Suppressor macrophage treated with lipopolysaccharide for 1 hour (primary cell): ENCODE measurements at places on chromosomes 13 and 19.
A peak's percentile ranks its signal among the peaks of the same experiment; 100 is the strongest.

DNA sequence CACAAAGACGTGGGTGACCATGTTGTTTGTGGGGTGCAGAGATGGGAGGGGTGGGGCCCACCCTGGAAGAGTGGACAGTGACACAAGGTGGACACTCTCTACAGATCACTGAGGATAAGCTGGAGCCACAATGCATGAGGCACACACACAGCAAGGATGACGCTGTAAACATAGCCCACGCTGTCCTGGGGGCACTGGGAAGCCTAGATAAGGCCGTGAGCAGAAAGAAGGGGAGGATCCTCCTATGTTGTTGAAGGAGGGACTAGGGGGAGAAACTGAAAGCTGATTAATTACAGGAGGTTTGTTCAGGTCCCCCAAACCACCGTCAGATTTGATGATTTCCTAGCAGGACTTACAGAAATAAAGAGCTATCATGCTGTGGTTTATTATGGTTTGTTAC is 5.6 kb downstream of the KLK2 start:
- DNase-seq = no peak

DNA sequence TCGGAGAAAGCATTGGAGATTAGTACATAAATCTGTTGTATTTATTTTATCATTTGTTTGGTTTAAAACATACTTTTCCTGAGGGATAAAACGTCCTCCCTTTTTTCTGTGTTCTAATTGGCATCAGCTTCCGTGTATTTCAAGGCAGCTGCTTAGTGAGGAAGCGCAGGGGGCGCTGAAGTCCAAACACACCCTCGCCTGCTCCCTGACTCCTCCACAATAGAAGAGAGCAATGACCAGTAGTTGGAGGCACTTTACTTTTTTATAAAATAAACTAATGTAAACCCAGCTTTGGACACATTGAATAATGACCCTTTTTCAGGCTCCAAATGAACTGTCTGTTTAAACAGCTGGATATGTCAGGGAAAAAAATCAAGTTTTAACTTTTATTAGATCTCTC is 79.9 kb downstream of the RNASEH2B start:
- peak; percentile 43 for DNase-seq

GRCh38 chr13:65926750-65927171 is 1303.4 kb downstream of the PCDH9 start:
- no peak for DNase-seq

DNA sequence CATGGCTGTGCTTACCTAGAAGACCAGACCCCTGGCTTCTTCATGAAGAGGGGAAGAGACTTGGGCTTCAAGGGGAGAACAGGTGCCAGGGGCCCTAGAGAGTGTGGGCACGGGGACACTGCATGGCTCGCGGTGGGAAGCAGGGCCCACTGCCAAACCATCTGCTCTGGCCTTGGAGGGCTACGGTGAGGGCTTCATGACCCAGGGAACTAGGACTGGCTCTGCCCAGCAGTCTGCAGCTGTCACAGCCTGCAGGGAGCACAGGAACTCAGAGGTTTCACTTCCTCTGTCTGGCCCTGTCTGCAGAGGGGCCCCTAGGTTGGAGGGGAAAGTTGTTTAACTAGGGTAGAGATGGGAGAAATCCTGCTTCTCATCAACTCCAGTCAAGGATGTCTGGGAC is 4.3 kb downstream of the ERCC1 start:
- DNase-seq = peak; percentile 80

DNA sequence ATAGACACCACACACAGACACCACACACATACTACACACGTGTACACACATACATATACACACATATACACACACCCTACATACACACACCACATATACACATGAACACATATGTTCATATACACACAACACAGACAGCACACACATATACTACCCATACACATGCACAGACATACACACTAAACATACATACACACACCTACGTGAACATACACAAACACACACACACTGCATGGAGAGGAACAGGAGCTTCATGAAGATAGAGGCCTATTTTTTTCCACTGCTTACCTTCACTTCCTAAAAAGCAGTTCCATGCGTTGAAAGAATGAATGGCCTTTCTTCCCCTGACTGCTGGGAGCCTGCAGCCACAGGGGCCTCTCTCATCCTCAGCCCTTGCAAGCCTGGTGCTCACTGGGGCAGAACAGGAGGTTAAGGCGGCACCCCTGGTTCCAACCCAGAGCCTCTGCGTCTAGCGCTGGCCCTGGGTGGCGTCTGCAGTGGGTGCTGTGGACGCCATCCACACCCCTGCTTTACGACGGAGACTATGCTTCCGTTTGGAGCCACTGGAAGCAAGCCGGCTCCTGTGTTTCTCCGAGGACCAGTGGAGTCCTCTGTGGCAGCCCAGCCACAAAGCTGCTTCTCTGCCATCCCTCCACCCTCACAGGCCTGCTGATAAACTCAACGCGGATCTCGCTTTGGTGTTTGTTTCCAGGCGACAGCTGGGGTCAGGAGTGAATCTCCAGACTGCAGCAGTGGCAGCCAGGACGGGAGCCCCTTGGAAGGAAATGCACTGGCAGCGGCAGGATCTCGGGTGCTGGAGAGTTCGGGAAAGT is 1.9 kb upstream of the RASA3 start:
- DNase-seq = no peak

DNA sequence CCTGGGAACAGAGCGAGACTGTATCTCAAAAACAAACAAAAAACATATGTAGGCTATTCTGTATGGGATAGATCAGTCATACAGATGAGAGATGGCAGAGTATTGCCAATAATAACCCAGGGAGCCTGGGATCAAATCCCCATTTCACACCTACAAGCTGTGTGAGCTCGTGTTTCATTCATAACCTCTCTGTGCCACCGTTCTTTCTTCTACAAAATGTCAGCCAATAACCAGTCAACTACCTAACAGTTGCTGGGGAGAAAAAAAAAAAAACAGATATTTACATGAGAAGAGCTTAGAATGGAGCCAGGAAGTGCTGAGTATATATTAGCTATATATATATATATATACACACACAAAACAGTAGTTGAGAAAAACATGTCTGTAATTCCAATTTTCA is 6.5 kb upstream of the IFNL2 start:
- no peak for DNase-seq

DNA sequence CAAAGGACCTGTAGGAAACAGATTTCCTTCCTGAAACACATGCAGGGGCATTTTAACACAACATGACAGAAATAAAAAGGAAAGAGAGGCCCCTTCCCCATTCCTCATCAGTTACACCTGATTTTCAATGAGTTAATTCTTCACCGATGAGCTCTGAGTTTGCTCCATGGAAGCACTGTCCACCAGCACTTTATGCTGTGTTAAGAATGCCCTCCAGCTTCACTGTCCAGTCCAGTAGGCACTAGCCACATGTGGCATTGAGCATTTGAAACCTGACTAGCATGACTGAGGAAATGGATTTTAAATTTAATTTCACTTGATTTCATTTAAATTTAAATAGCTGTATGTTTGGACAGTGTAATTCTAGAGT is 217.2 kb upstream of the SLC10A2 start:
- no peak for DNase-seq

DNA sequence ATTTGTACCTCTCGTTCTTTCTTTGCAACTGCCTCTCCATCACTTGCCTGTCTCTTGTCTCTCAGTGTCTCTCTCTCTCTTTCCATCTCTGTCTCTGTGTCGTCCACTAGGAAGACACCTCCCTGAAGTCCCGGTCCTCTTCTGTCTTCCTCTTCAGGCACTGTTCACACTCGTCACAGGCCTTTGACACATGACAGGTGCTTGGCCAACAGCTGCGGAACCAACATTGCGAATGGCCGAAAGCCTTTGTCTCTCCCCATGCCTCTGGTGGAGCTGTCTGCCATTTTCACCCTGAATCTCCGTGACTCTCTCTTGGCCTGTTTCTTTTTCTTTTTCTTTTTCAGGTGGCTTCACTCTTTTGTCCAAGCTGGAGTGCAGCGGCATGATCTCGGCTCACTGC is 2.8 kb downstream of the HIPK4 start:
- no peak for DNase-seq

- no peak for DNase-seq
Measured at GRCh38 chr13:50309318-50309717, 294.1 kb downstream of the KCNRG start.
